ENCODE measurements at places on chromosomes 7 and 10. TPM values are rescaled to one million over a fixed set of nuclear protein-coding genes. Genes with fewer than 3 reads are reported as not detected.

The CCDC136 gene
- polyA plus RNA-seq = 0.26 TPM

The OR2A12 gene
- polyA plus RNA-seq = not detected

GRCh38 chr10:5628451-5629302 lies 37.7 kb downstream of the ASB13 start:
- DNase-seq = no peak
- H3K4me1 ChIP-seq = no peaks in the 10 kb centered on the region
- no peak overlapping the region for H3K27ac ChIP-seq
- peaks cover 2% of the 10 kb centered on the region for H3K27me3 ChIP-seq
- H3K36me3 ChIP-seq = no peaks in the 10 kb centered on the region

GRCh38 chr10:35236739-35237138 lies 99.6 kb upstream of the CCNY start:
- H3K27me3 ChIP-seq = no peaks in the 10 kb centered on the region
- no peaks in the 10 kb centered on the region for H3K4me1 ChIP-seq
- H3K4me3 ChIP-seq = no peak overlapping the region
- no peak overlapping the region for H3K27ac ChIP-seq
- no peaks in the 10 kb centered on the region for H3K36me3 ChIP-seq

- no peak for DNase-seq
- H3K4me3 ChIP-seq = no peak overlapping the region
- no peaks in the 10 kb centered on the region for H3K27me3 ChIP-seq
- peaks cover 13% of the 10 kb centered on the region for H3K4me1 ChIP-seq
Observed at GRCh38 chr10:17425584-17426262, 28.7 kb downstream of the ST8SIA6 start.

- H3K27ac ChIP-seq = no peak overlapping the region
- H3K27me3 ChIP-seq = no peaks in the 10 kb centered on the region
Observed at GRCh38 chr7:4144811-4145510, 537.1 kb upstream of the FOXK1 start.

GRCh38 chr7:68730964-68731363 lies 867.3 kb upstream of the AUTS2 start:
- H3K4me3 ChIP-seq = no peak overlapping the region
- no peaks in the 10 kb centered on the region for H3K4me1 ChIP-seq
- no peaks in the 10 kb centered on the region for H3K36me3 ChIP-seq

- H3K27ac ChIP-seq = no peak overlapping the region
- DNase-seq = no peak
- H3K4me1 ChIP-seq = no peaks in the 10 kb centered on the region
- no peak overlapping the region for H3K4me3 ChIP-seq
- no peaks in the 10 kb centered on the region for H3K27me3 ChIP-seq
Observed at GRCh38 chr7:139821349-139822105, 7.5 kb upstream of the TBXAS1 start.

GRCh38 chr7:117132321-117133120 lies 179.2 kb downstream of the ST7 start:
- H3K36me3 ChIP-seq = no peaks in the 10 kb centered on the region
- no peak overlapping the region for H3K4me3 ChIP-seq
- H3K4me1 ChIP-seq = peaks cover 16% of the 10 kb centered on the region
- H3K27me3 ChIP-seq = no peaks in the 10 kb centered on the region
- peak; percentile 8 for DNase-seq
- no peak overlapping the region for H3K27ac ChIP-seq

GRCh38 chr10:6622921-6623320 lies 42.8 kb upstream of the PRKCQ start:
- H3K4me3 ChIP-seq = no peak overlapping the region
- no peaks in the 10 kb centered on the region for H3K27me3 ChIP-seq
- H3K27ac ChIP-seq = no peak overlapping the region
- no peaks in the 10 kb centered on the region for H3K36me3 ChIP-seq

GRCh38 chr10:12507165-12507850 lies 158.0 kb downstream of the CAMK1D start:
- H3K4me3 ChIP-seq = no peak overlapping the region
- H3K4me1 ChIP-seq = peaks cover 11% of the 10 kb centered on the region
- peaks cover 2% of the 10 kb centered on the region for H3K27me3 ChIP-seq
- H3K36me3 ChIP-seq = no peaks in the 10 kb centered on the region

- H3K36me3 ChIP-seq = no peaks in the 10 kb centered on the region
- no peaks in the 10 kb centered on the region for H3K27me3 ChIP-seq
- no peak overlapping the region for H3K27ac ChIP-seq
Observed at GRCh38 chr7:30837581-30837980, 66.4 kb downstream of the MINDY4 start.
